T-cell (primary cell): ENCODE measurements at places on chromosomes 3 and 15.

- DNase-seq: no peak
Observed at GRCh38 chr15:61275451-61275850, 46.3 kb upstream of the RORA start.

GRCh38 chr3:178525251-178525650, 11.0 kb upstream of the KCNMB2 start:
- DNase-seq: no peak

DNA sequence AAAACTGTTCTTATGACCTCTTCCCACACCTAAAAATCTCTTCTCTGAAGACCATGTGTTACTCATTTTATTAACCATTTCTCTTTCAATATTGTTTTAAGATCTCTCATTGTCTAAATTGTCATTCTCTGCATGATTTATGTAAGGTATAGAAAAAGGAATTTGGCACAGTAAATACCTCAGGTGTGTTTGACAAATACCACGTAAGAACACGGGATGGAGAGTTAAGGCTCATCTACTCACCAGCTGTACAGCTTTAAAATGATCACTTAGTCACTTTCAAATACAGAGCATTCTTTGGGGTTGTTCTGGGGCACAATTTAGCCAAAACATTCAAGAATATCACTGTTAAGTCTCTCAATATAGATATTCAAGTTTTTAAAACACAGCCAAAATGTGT, 627.1 kb downstream of the MCTP2 start:
- no peak for DNase-seq

DNA sequence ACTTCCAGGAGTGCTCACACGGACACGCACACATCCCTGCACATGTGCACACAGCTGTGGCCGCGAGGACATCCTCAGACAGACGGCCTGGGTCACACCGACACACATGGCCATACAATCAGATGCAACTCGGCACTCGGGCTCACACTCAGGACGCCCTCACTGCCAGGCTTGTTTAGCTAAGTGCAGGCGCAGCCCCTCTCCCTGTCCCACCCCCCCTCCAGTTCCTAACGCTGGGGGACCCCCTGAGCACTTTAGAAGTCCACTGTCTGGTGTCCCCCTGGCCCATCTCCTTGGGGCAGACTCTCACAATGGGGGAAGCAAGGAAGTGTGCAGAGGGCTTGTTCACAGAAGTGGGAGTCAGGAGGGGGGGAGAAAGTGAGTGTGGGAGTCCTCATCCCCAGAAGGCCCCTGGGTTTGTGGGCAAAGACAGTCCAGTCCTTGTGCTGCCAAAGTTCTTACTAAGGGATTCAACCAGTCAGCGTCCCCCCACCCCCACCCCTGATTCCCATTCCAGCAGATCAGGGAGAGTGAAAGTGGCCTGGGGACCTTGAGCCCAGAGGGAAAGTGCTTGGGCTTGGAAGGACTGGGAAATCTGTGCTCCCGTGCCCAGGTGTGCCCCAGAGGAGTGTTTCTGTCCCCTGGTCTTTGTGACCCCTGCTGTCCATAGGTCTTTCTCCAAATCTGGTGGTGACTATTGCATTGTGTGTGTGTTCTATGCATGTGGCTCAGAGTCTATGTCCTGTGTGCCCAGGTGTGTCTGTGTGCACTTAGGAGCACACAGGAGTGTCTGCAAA, 767 bp upstream of the GATA2 start:
- DNase-seq: no peak

DNA sequence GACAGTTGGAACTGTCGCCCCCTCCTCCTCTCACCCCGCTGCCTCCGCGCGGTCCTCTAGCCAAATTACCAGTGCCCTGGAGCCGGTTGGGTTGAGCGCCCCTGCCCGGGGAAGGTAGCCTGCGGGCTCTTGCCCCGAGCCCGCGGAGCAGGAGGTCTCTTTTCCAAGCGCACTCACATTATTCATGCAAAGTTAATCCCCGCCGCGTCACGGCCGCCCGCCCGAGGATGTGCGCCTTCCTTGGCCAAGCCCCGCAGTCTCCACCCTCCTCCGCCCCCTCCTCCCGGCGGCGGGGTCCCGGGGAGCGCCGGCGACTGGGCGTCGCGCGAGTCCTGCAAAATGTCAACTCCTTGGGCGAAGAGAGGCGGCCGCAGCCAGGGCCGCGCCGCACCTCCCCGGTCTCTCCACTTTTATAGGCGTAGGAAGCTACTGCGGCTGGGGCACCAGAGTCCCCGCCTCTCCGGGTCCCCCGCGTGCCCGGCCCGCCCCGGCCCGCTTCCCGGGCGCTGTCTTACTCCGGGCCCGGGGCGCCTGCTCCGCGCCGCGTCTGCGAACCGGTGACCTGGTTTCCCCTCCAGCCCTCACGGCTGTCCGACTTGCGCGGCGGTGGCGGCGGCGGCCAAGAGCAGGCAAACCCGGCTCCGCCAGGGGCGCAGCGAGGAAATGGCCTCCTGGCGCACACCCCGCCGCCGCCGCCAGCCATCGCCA, at the start of gene THRB:
Gene THRB, minus strand, starts transcription at position 233 of the 708 bp plus-strand sequence.
- no peak for DNase-seq

DNA sequence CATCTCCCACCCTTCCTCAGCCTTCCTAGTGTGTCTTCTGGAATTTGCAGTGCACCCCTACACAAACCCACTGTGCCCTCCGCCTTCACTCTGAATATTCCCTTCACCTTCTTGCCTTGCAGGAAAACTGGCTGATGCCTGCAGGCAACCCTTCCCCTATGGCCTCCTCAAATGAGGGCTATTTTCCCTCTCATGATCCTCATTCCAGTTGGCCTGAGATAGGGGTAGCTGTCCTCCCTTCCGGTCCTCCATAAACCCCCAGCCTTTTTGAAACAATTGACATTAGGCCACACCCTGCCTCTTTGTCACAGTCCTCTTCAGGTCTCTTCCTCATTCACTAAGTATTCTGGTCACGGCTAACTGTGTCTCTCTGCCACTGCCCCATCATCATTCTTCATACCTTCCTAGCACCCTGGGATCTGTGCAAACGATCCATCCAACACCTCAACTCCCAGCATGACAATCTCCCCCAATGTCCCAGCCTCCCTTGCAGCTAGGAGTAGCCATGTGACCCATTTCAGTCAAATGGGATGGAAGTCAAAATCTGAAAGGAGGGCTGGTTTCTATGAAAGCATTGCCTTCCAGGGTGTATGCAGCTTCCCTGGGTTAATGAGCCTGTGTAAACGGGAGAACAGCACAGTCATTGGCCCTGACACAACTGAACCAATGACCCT, 8.5 kb upstream of the TICRR start:
- no peak for DNase-seq

- DNase-seq: no peak
Observed at GRCh38 chr3:24498391-24498790, 3.7 kb upstream of the THRB start.

GRCh38 chr15:89462198-89462912, 34.0 kb downstream of the RHCG start:
- DNase-seq: no peak

GRCh38 chr3:7789324-7789723, 712.3 kb upstream of the LMCD1 start:
- no peak for DNase-seq

DNA sequence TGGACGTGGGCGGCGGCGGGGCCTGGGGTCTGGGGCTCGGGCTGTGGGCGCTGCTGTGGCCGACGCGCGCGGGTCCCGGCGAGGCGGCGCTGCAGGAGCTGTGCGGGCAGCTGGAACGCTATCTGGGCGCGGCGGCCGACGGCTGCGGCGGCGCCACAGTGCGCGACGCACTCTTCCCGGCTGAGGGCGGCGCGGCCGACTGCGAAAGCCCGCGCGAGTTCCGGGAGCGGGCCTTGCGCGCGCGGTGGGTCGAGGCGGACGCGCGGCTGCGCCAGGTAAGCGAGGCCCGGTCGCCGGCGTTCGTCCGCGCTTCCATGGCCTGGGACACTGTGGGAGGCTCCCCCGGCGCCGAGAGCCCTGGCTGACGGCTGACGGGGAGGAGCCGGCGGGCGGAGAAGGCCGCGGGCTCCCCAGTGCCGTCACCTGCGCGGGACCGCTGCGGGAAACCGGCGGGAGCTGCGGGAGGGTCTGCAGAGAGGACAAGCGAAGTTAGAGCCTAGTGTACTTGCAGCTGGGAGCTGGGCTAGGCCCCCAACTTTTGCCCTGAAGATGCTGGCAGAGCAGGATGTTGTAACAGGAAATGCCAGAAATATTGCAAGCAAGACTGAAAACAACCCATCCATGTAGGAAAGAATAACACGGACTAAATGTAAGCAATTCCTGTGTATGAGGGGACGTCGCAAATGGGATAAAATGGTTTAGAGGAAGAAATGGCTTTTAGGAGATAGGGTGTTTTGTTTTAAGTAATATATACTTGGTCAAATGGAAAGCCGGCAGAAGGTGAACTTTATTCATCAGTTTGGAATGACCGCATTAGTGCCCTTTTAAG, 847 bp downstream of the WHAMM start:
- DNase-seq: peak; percentile 35

GRCh38 chr15:68386587-68387288, 45.2 kb downstream of the ITGA11 start:
- no peak for DNase-seq

GRCh38 chr3:44284949-44285348, 43.3 kb downstream of the TOPAZ1 start:
- DNase-seq: no peak

- DNase-seq: no peak
Observed at GRCh38 chr3:146125951-146126350, 35.0 kb downstream of the PLOD2 start.

- no peak for DNase-seq
Observed at GRCh38 chr3:100761211-100761942, 52.1 kb downstream of the TFG start.

- no peak for DNase-seq
Observed at GRCh38 chr15:81473177-81473576, 99.2 kb upstream of the TMC3 start.

DNA sequence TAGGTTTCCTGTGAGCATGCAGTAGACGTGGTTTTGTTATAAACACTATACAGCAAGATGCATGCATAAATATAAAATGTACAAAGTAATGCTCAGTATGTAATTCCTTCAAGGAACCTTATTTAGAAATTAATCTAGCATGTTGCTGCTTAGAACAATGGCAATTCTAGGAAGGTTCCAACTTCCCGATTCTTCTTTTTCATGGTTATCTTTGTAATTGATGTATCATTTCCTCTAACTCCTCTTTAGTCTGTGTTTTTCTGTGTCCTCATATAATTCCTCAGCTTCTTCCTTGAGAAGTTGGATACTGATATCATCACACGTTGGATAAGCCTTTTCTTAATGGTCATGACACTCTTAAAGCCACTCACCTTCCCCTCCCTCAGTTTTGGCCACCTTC, 3.5 kb downstream of the TSEN2 start:
- DNase-seq: no peak
